ENCODE measurements at places on chromosomes 7 and 10.

DNA sequence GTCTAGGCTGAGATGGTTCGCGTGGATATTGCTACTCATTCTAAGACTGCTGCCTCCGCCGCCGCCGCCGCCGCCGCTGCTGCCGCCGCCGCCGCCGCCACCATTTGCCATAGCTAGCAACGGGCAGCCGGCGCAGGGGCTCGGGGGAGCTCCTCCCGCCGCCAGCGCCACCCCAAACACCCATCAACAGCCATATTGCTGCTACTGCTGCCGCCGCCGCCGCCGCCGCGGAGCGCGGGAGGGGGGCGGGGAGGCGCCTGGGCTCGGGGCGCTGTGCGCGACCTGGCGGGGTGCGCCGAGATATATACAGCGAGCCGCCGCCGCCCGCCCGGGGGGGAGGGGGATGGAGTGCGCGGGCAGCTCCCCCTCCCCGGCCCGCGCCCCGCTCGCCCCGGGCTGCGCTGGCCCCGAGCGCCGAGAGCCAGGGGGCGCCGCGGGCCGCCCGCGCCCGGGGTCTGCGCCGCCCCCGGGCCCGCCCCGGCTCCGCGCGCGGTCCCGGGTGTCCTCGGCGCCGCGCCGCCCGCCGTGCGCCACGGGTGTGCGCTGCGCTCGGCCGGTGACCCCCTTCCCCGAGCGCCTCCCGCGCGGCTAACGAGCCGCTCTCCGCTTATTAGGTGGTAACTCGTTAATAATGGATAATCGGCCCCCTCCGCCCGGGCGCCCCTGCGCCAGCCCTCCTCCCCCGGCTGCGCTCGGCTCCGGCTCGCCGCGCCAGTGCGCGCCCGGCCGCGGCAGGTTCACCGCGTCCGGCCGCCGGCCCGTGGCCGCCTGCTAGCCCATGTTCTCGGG is at the start of gene KCNMA1:
Gene KCNMA1 (minus strand): TSS at position 277 of the 789 bp plus-strand sequence.
- DNase-seq, result peak; percentile 64

- no peak for DNase-seq
Measured at GRCh38 chr7:1936531-1937251, 266.6 kb downstream of the ELFN1 start.

- peak; percentile 32 for DNase-seq
Measured at GRCh38 chr7:32594965-32595490, 99.7 kb downstream of the AVL9 start.

DNA sequence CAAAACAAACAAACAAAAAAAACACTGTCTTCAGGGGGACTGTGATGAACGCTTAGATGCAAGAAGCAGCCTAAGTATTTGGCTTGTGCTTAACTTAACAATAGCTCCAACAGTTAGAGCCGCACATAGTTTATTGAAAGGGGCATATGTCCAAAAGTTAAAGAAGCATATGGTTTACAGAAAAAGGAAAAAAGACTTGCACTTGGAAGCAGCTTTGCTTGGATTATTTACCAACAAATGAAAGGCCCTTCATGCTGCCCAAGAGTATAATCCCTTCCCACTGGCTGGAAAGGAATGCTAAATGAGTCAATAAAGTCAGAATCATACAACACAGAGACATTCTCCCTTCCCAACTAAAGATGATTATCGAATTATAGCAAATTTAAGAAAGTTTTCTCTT is 77.9 kb downstream of the GLI3 start:
- DNase-seq, result no peak

DNA sequence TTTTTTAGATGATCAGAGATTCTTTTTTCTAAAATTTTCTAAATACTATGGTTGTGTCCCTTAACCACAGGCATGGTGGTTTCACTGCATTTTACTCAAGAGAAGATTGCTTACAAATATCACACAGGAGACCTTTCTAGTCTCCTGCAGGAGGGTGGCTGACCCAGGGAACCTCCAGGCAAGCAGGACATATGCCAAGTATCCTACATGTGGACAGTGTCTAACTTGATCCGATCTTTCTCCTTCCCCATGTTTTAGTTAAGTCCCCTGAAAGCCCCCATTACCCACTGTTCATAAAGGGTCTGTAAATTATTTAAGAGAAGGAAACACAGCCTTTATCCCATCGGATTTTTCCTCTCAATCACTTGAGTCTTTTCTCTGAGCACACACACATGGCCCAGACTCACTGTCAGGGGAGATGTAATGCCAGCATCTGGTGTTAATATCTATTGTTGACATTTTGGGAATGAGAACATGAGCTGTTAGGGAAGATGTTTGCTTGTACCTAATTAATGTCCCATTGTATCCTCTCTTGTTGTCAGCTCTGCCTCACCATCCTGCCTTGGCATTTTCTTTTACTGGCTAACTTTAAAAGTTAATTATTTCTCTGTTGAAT is 755.2 kb downstream of the AUTS2 start:
- no peak for DNase-seq

- DNase-seq, result no peak
Measured at GRCh38 chr7:512541-513311, 6.9 kb downstream of the PDGFA start.

DNA sequence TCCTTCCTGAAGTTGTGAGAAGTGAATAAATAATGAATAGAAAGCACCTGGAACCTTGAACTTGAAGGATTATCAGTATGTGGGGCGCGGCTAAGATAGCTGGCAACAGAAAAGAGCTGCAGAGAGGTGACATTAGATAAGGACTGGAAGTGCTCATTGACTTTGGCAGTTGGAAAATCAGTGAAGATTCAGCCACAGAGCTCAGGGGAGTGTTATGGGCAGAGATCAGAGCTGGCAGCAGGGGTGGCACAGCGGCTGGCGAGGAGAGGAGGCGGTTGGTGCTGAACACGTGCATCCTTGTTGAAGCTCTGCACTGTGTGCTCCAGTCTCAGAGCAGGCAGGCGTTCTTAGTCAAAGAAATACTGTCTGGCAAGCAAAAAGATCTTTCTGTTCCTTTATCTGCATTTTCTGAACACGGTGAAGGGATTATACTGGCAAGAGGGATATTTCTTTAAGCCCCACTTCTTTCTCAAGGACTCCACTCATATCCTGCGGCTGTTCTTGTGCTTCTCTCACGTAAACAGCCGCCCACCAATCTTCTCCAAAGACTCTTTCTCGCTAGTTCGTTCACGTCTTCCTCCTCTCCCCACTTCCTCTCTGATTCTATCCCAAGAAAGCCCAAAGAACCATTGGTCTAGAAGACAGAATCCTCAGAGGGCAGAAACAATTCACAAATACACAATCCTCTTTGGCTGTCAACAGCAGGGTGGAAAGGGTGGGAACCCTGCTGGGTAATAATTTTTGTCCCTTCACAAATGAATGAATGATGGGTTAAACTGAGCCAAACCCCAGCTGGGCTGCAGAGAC is 38.6 kb upstream of the ADD3 start:
- no peak for DNase-seq

- DNase-seq, result no peak
Measured at GRCh38 chr7:3461923-3462322, 160.9 kb downstream of the SDK1 start.

DNA sequence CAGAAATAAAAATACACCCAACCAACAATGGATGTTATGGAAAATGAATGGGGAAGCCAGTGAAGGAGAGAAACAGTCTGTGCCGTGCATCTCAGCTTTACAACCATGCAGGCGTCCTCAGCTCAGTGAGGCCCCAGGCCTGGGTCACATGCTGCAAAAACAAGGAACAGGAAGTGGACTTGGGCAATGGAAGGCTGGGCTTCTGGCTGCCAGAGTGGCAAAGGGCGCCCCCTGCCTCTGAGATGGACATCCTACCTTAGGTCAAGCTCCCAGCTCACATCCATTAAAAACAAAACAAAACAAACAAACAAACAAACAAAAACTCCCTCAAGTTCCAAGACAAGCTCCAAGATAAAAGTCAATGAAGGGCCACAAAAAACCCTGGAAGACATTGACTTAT is 54.7 kb upstream of the AFAP1L2 start:
- DNase-seq, result peak; percentile 32

GRCh38 chr10:29846881-29847280 is 212.1 kb upstream of the SVIL start:
- DNase-seq, result no peak

DNA sequence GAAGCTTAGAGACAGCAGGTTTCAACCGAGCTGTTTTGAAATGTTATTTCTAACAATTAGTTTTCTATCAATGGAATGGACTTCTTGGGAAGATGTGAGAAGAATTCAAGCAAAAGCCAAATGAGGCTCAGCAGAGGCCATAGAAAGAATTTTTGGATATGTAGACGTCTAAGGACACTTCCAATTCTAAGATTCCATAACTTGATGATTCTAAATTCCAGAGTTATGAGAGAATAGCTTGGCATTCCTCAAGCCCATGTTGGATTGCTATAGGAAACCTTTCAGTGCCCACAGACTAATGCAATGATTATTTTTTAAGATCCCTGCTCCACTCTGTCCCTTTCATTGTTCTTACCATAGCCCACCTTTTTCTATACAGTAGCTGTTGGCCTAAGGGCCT is 77.2 kb upstream of the PALS2 start:
- DNase-seq, result no peak

DNA sequence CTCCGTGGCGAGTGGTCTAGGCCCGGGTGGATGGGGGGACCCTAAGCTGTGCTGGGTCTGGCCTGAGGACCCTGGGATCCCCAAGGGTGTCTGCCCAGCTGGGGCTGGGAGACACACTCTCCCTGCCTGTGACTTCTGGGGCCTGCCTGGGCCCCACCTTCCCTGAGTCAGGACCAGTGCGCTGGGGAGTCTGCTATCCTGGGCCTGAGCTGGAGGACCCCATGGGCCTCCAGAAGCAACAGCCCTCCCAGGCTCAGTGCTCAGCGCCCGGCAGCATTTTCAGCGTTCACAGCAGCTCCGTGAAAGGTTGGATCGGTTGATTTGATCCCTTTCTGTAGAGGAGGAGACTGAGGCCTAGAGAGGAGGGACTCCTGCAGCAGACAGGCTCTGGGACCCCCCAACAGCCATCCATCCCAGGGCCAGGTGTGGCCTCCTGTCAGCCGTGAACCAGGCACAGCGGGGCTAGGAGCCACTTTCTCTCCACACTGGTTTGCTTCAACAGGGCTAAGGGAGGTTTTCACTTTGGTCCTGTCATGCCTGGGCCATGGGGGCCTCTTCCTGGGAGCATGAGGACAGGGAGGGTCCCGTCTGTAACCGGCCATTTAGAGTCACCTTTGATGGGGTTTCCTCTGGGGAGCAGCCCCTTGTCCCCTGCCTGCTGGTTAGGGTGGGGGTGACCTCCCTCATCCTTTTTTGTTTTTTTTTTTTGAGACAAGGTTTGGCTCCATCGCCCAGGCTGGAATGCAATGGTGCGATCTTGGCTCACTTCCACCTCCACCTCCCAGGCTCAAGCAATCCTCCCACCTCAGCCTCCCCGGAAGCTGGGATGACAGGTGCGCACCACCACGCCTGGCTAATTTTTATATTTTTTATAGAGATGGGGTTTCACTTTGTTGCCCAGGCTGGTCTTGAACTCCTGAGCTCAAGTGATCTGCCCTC is 12.4 kb downstream of the FOXL3 start:
- DNase-seq, result no peak

- no peak for DNase-seq
Measured at GRCh38 chr10:78435484-78436221, 402.0 kb downstream of the RPS24 start.

DNA sequence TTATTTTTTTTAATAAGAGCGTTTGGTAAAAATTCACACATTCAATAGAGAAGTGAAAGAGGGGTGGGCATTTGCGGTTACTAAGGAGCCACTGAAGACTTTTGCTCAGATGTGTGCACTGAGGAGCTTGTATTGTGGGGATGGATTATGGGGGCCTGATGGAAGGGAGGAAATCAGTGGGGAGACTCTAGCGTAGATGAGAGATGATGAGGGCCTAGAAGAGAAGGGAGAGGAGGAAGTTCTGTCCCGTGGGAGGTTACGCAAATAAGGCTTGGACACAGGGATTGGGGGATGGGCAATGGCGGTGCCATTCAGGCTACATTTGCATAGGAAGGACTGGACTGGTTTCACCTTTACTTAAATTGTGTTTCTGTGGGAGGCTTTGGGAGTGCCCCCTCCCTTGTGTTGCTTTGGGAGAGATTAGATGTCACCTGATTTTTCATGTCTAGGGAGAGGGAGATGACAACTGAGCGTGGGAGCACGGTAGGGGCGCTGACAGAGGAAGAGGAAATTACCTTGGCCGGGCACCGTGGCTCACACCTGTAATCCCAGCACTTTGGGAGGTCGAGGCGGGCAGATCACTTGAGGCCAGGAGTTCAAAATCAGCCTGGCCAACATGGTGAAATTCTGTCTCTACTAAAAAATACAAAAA is 2.2 kb upstream of the HIP1 start:
- DNase-seq, result no peak

DNA sequence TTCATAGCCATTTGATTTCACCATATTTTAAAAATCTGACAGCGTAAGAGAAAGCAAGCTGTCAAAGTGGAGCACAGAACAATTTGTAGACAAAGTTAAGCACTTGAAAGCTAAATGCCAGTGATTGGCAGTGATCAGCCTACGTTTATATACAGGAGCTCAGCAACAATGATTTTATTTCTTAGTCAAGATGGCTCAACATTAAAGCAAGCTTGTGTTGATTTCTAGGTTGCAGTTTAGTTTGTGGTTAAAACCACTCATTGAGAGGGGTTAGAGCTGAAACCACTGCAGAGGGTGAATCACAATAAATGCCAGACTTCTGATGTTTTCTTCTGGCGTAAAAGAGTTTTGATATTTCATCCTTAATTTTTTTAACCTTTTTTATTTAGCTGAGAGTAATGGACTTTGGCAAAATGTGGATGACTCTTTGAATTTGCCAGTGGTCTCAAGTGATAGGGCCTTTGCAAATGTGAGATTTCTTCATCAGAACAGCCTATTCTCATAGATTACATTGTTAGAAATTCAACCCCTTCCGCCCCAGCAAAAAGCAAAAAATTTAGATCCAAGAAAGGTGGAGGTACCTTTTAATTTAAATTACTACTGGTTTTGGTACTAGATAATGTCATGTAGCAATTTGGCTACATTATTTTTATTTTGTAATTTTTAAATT is 73.8 kb downstream of the SHOC2 start:
- peak; percentile 81 for DNase-seq

DNA sequence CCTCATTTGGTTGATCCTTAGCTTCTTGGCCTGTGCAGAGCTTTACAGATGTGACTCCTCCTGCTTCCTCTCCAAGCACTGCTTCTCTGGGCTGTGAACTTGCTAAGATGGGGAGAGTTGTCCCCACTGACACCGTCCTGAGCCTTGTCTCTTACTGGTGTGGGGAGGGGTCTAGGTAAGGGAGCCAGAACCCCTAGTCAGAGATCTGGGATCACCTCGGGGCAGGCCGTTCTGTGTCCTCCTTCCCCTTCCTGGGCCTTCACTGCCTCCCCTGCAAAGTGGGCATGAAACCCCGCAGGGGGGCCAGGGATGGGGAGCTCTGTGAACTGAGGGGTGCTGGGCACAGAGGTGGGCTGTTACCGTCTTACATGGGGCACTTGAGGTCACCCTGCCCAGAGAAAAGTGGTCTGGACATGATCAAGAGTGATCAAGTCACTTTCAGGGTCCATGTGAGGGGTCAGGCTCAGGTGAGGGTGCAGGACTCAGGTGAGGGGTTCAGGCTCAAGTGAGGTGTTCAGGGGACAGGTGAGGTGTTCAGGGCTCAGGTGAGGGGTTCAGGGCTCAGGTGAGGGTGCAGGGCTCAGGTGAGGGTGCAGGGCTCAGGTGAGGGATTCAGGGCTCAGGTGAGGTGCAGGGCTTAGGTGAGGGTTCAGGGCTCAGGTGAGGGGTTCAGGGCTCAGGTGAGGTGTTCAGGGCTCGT is 86.2 kb downstream of the ADCY1 start:
- no peak for DNase-seq

Data from EH (cell line).